ENCODE measurements at places on chromosomes 7 and 10.

DNA sequence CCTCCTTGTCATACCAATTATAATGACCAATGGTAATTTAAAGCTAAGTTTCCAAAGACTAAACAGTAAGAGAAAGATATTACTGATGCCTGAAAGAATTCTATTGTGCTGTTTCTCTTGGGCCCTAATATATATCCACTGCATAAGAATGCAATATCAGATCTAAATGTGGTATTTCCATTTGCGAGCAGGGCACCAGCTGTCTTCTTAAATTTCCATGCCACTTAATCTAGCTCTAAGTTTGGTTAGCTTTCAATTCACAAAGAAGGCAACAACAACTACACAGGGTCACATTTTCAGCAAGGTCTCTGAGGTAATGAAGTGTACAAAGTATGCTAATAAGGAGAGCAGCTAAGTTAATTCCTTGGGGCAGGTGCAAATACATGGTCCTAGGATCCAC is 315.7 kb downstream of the GPR37 start:
- no peak for DNase-seq

GRCh38 chr7:150514748-150515222 is at the start of gene GIMAP7:
Gene GIMAP7 (plus strand): TSS chr7:150514872. CDS start chr7:150519975, 5,103 bp downstream.
- DNase-seq: no peak

- DNase-seq: no peak
These were observed 81.9 kb upstream of the PRKG1 start for GRCh38 chr10:50992356-50992901.

DNA sequence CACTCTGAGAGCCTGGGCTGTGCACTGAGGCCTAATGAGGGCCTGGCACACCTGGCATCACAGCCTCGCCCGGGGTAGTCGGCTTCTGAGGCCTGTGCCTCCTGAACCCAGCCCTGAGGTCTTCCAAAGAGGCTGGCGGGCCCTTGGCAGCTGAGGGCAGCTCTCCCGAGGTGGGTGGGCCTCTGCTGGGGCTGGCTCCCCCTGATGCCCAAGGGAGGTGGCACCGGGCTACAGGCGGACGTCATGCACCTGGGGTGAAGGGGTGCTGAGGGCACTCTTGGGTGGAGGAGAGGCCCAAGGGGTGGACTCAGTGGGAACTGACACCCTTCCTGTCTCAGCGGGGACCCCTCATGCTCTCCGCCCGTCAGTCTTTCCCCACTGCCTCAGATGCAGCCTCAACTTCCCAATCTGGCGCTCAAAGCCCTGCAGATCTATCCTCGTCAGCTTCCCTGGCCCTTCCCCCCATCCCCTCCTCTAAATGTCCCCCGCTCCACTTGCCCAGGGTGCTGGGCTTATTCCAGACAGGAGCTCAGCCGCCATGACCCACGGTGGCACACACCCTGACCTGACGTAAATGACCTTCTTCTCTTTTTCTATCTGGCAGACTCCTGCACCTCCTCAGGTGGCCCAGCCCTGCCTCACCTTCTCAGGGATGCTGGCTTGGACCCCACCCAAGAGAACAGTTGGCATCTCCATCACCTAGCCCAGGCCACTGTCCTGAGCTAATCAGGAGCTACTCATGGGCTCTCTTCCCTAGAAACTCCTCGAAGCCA is 38.2 kb downstream of the MYL10 start:
- DNase-seq: no peak

DNA sequence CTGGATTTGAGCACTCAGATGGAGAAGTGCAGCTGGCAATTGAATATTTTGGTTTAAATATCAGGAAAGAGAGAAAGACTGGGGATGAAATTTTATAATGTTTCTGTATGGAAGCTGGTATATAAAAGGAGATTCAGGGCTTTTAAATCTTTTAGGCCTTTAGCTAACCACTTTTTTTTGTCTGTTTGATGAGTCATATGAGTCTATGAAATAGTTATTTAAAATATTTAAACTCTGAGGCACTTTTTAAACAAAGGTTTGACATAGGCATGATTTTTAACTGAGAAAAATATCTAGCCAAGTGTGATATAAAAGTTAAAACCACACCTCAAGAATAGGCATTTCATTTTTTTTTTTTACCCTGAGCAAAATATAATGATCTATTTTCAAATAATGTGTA is 944.3 kb downstream of the GATA3 start:
- no peak for DNase-seq

- no peak for DNase-seq
These were observed 329.2 kb downstream of the BBS9 start for GRCh38 chr7:33458581-33458980.

GRCh38 chr7:94498918-94499317 is 10.7 kb upstream of the CASD1 start:
- DNase-seq: no peak

DNA sequence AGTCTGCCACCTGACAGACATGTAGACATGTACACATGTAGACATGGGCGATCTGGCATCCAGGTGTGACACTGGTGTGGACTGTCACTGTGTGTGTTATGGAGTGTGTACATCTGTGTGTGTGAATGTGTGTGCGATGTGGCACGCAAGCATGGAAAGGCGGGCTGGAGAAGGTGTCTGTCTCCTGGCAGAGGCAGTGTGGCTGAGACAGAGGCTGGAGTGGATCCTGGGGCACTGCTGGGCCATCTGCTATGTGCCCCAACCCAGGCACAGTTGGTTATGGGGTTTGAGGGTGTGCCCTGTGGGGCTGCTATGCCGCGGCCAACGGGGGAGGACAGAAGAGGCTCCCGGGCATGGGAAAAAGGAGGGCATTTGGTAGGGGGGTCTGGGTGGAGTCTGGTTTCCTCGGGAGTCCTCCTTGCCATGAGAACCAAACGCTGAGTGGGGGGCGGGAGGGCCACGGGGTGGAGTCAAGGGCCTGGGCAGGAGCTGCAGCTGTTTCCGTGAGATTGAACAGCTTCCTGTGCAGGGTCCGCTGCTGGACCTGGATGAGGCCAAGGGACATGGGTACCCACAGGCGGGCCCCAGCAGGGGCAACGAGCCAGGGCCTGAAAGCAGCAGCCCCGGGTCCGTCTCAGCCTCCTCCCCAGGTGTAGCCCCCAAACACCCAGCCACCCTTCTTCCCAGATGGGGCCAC is 1.3 kb downstream of the ELN start:
- DNase-seq: no peak

Data from pancreas (tissue), 10 donors.